ENCODE measurements at places on chromosomes 11 and 22.

DNA sequence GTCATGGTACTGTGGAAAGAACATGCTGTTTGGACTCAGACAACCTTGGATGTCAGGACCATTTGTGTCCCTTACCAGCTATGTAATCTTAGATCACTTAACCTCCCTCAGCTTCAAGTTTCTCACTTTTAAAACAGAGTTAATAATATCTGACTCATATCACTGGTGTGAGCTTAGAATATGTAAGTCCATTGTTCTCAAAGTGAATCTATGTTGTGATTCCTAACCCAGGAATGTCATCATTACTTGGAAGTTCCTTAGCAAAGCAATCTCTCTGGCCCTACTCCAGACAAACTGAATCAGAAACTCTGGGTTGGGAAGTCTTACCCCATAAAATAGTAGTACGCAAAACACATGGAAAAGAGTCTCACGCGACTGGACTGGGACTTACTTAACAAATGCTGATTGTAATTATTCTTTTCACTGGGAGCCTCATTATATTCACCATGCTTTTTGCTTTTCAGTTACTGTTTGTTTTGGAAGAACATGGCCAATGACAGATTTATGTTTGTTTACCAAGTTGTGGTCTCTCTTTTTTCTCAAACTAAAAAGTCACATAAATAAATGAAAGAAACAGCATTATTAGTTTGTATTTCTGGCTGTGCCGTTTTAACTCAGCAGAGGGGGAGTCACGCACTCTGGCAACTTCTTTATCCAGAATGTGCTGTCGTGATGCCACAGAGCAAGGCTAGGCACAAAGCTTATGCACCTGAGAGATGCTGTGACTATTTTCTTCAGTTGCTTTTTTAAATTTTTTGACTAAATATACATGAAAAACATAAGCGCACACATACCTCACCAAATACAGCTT is 217.7 kb upstream of the CTSC start:
- H3K27ac ChIP-seq: no peak overlapping the region
- H3K4me3 ChIP-seq: no peak overlapping the region
- DNase-seq: no peak
- H3K4me1 ChIP-seq: no peaks in the 10 kb centered on the region
- no peaks in the 10 kb centered on the region for H3K27me3 ChIP-seq
- H3K36me3 ChIP-seq: no peaks in the 10 kb centered on the region

DNA sequence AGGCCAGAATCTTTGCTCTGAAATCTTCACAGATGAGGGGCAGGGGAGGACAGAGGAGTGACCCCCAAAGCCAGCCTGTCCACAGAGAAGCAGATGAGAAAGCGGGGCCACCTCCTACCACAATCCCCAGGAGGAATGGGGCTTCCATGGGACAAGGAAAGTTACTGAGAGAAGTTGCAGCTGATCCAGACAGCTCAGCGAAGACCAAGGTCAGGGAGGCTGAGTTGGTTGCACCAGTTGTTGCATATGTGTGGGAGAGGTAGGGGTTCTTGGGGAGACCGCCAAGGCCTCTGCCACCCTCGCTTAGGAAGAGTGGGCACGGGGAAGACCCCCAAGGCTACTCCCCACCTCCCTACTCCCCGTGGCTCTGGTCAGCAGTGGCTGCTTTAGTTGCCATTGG is 81.6 kb upstream of the EIF3D start:
- H3K27me3 ChIP-seq: no peaks in the 10 kb centered on the region
- no peaks in the 10 kb centered on the region for H3K4me1 ChIP-seq
- H3K27ac ChIP-seq: no peak overlapping the region
- H3K36me3 ChIP-seq: no peaks in the 10 kb centered on the region
- DNase-seq: no peak

GRCh38 chr11:63999349-64000025 is 13.2 kb downstream of the OTUB1 start:
- H3K4me1 ChIP-seq: peaks cover 18% of the 10 kb centered on the region
- no peak overlapping the region for H3K27ac ChIP-seq
- peak; percentile 75 for DNase-seq
- H3K36me3 ChIP-seq: peaks cover 37% of the 10 kb centered on the region
- peak overlapping the region; percentile 47 for H3K4me3 ChIP-seq
- H3K27me3 ChIP-seq: no peaks in the 10 kb centered on the region

- H3K4me1 ChIP-seq: no peaks in the 10 kb centered on the region
- DNase-seq: peak; percentile 65
- no peak overlapping the region for H3K4me3 ChIP-seq
Observed at GRCh38 chr22:39185601-39186012, 33.1 kb upstream of the CBX7 start.

GRCh38 chr11:567629-568292 is 7.0 kb downstream of the RASSF7 start:
- peak overlapping the region; percentile 89 for H3K27ac ChIP-seq
- DNase-seq: no peak
- H3K36me3 ChIP-seq: no peaks in the 10 kb centered on the region
- peak overlapping the region; percentile 76 for H3K4me3 ChIP-seq
- H3K27me3 ChIP-seq: no peaks in the 10 kb centered on the region

- H3K27ac ChIP-seq: no peak overlapping the region
- DNase-seq: no peak
- H3K4me3 ChIP-seq: no peak overlapping the region
Observed at GRCh38 chr11:46603704-46604308, 10.0 kb upstream of the AMBRA1 start.
